Activated CD4-positive, alpha-beta T cell treated with anti-CD3 and anti-CD28 coated beads for 24 hours (primary cell): ENCODE measurements at places on chromosomes 2 and 18.

- no peak for DNase-seq
These were observed 19.4 kb upstream of the ALPI start for GRCh38 chr2:232436381-232437194.

DNA sequence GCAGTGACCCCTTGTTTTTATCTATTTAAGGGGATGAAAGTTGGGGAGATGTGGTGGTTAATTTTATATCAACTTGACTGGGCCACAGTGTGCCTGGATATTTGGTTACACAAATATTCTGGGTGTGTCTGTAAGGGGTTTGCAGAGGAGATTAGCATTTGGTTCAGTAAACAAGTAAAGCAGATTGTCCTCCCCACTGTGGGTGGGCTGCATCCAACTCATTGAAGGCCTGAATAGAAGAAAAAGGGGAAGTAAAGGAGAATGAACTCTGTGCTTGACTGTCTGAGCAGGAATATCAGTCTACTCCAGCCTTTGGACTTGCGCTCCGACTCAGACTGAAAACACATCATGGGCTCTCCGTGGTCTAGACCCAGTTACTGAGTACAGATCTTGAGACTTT is 80.9 kb downstream of the GCA start:
- no peak for DNase-seq

DNA sequence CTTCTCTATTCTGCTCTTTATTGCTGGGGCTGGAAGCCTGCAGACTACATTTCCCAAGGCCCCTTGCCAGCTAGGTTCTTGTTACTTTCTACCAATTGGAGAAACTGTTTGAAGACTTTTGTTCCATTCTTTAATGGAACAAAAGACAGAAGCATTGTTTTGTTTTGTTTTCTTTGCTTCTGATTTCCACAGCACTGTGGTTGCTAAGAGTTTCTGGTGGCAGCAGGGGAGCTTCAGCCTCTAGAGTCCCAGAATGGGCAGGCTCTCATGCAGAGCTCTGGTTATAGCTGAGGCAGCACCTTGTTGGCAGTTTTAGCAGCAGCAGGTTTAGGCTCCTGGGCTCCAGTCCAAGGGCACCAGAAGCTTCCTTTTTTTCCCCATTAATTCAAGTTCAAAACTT is 234.3 kb downstream of the ETAA1 start:
- DNase-seq, result no peak

- DNase-seq, result no peak
These were observed 510.3 kb downstream of the RNF144A start for GRCh38 chr2:7427293-7428060.

GRCh38 chr18:24231773-24232735 is 93.2 kb downstream of the CABYR start:
- DNase-seq, result no peak

DNA sequence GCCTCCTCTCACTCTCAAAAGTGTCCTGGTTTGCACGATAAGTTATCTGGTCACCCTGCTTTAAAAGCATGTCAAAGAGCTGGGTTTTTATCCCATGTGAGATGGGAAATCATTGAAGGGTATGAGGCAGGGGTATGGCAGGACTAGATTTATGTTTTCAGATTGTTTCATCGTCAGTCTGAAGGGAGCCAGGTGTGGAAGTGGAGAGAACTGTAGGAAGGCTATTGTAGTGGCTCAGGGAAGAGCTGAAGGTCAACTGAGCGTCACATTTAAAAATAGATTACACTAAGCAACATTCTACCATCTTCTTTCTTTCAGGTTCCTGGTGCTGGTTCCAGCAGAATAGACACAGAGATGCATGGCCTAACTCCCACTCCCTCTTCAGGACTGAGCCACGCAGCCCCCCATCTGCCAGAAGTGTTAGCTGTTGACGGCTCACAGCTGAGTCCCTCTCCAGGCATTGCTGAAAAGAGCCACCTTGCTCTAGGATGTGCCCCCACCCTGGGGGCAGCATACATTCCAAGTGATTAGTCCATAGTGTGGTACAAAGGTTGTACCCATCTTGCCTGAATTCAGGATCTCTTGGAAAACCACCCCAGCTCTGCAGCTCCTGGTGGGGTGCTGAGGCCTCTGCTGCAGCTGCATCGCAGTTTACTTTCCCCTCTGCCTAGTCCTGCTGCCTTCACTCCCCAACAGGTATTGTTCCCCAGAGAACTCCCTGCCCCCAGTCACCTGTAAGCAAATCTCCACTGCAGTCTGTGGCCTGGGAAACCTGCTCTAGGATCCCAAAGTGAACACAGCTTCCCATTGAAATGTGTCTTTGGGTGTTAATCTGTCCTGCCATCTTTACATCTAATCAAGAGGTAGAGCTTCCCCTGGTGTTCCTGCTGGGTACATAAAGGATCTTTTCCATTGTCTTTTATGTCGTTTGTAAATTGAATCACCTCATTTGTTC is 79.5 kb upstream of the KLF7 start:
- no peak for DNase-seq

DNA sequence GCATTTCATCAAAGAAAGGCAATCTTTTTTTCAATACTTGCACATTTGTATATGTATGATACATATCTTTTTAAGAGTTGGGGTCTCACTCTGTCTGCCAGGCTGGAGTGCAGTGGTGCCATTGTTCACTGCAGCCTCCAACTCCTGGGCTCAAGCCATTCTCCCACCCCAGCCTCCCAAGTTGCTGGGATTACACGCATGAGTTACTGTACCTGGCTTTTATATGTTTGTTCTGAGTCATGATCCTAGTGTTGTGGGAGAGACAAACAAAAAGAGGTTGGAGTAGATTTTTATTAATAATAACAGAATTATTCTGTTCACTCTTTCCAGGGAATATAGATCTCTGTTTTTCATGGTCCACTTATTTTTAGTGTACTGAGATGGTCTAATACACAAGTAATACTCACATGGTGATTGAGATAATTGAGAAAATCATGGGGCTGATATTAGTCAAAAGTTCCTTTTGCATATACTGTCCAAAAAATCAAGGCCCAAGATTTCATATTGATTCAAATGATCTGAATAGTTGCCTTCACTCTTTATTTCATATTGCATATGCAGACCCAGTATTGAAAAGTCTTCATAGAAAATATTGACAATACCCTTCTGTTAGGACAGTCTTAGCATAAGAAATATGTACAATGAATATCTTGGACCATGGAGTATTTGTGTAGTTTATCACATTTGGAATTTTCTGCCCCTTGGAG is 138.3 kb downstream of the FMNL2 start:
- DNase-seq, result no peak

DNA sequence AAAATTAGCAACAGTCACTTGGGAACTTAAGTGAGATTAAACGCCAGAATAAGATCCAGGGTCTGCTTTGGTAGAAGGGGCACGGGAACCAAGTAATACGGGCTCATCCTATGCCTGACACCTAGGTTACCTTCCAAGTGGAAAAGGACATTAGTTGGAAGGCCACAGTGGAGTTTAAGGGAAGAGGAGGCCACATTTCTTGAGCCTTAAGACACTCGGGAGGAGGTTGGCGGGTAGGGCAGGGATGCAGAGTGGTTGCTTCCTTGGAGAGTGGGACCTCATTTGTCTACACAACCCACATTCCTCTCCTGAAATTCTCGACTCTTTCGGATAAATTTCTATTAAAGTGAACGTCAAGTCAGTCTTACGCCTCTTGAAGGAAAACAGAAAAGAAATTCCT is 510 bp upstream of the DNAH6 start:
- no peak for DNase-seq

- DNase-seq, result no peak
These were observed 85.7 kb upstream of the APCDD1 start for GRCh38 chr18:10368456-10369453.

DNA sequence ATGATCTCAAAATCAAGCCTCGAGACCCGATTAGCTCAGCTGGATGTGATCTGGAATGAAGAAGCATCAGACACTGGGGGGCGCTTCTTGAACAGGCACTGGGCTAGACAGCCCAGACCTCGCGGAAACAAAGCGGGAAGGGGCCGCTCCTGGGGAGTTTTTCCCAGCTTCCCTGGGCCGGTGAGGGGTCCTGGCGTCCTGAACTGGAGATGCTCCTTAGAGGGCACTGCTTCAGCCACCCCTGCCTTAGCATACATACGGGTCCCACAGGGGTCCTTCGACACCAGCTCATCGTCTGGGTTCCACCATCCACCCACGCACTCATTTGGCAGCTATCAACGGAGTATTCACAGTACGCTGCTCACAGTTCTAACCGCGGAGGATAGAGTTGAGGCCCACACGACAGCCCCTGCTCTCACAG is 146.7 kb downstream of the TSN start:
- DNase-seq, result no peak

GRCh38 chr2:86430368-86430767 is 10.8 kb upstream of the KDM3A start:
- no peak for DNase-seq

- DNase-seq, result no peak
These were observed 232.9 kb upstream of the CDH2 start for GRCh38 chr18:28409811-28410210.

DNA sequence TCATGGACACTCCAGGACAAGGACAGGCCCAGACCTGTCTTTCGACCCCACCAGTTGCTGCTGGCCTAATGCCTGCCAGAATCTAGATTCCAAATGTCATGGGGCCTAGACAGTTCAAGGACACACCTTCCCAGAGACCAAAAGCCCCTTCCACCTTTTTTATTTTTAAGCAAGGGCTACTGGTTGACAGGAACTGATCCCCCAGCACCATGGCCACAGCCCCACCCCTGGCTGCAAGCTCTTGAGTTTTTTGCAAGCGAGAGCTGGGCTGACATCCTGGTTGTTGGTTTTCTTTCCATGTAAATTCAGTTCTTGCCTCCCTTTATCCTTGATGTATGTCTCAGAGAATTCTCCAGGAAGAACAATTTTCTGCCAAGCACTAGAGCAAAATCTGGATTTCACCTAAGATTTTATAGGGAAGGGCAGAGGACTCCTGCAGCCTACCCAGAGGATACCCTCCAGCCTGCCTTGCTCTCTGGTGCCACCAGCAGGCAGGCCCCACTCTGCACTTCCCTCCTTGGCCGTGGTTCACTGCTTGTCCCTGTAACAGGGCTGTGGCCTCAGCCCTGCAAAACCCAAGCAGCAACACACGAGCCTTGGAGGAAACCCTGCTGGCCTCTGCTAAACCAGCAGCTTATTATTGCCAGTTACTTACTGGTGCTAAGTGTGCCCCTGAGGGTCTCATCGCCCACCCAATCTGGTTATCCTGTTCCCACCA is 97.7 kb downstream of the TWIST2 start:
- no peak for DNase-seq

DNA sequence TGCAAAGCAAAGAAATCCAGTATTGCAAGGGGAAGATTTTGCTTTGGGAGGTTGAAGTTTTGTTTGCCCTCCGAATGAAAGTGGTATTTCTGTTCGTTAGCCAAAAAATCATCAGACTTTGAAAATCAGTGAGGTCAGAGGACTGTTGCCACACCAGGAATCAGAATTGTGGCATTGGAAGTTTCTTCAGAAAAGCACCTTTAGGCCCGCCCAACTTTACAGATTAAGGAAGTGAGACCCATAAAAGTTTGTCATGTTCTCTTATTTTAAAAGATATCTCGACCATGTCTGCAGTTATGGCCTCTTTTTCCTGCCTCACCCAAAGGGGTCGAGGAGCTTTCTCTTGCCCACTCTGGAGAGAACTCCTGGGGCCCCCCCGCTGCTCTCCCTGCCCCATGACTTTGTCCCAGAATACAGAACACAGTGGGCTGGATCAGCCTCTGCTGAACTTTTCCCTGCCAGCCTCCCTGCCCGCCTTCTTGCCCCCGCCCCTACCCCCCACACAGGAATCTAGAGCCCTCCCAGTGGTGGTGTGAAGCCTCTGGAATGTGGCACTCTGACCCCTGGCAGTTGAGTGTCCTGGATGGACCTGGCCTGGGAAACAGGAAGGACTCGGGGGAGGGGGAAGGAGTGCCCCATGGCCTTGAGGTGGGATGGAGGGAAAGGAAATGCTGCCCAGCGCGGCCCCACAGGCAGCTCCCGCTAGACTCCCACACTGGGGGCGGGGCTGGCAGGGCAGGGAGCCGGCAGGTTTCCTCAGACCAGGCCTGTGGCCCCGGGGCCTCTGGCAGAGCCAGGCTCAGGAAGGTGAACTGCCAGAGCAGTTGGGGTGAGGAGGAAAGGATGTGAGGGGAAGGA is 25.3 kb downstream of the CRIM1 start:
- no peak for DNase-seq

DNA sequence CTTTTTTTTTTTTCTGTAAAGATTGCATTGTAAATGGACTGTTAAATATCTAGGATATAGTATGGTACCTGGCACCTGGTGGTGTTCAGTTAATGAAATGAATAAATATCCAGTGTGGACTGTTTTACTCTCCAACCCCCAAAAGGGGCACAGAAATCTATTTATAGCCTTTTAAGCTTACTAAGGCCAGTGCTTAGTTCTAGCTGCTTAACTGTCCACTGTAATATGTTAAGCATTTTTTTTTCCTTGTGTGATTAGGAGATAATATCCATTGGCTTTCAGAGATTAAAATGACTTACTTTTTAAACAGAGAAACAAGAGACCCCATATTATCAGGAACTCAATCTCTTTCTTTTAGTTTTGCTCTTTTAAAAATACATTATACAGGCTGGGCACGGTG is 84.4 kb downstream of the ZNF532 start:
- no peak for DNase-seq

GRCh38 chr18:11857177-11857887 is 6.1 kb downstream of the CHMP1B start:
- no peak for DNase-seq

GRCh38 chr2:27262379-27263286 is at the start of gene SLC30A3:
Gene SLC30A3, minus strand, starts transcription at chr2:27263047. Its CDS starts 141 bp downstream, at chr2:27262906.
- DNase-seq, result peak; percentile 58

DNA sequence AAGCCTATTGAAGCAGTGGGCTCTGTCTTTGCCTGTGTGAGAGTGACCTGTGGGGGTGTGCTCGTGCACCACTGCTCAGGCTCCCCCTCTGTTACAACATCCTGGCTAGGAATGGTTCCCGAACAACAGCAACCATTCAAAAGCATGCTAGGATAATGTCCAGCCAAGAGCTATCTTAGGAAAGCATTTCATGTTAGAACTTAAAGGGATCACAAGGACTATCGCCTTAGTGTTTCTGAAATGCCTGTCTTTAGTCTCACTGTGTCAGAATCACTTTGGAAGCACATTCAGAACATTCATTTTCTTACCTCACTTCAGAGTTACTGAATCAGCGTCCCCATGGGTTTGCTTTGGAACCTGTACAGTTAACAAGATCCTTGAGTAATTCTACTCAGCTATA is 134.9 kb upstream of the DSEL start:
- no peak for DNase-seq

GRCh38 chr18:39655341-39655740 is 2089.7 kb upstream of the CELF4 start:
- DNase-seq, result no peak

DNA sequence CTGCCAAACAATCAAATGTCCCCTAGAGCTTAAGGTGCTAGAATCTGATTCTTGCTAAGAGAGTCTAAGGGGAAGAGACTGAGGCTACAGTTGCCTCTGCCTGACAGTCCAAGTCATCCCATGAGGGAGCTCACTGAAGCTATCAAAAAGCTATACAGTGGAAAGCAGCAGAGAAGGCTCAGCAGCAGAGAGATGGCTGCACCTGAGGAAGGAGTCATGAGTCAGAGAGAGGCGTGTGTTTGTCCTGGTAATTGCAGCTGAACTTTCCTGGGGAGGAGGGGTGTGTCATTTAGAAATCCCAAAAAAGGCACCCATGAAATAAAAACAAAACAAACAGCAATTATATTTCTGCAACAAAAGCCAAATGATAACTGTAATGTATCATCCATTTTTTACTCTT is 305.2 kb upstream of the UBE2E3 start:
- no peak for DNase-seq

GRCh38 chr2:59733970-59734369 is 819.5 kb downstream of the BCL11A start:
- no peak for DNase-seq
